CD8-positive, alpha-beta memory T cell (primary cell): ENCODE measurements at places on chromosomes 6 and 20. TPM values are rescaled to one million over a fixed set of nuclear protein-coding genes. Genes with fewer than 3 reads are reported as not detected.

GRCh38 chr6:33286946-33287914 is 1.8 kb downstream of the WDR46 start:
- DNase-seq = no peak

- DNase-seq = no peak
Measured at GRCh38 chr20:45835825-45836224, 2.2 kb downstream of the SNX21 start.

- no peak for DNase-seq
Measured at GRCh38 chr6:19299129-19299528, 538.0 kb upstream of the ID4 start.

PXDC1 gene
- 0.24 TPM for total RNA-seq

SCP2D1 gene
- not detected for total RNA-seq

DNA sequence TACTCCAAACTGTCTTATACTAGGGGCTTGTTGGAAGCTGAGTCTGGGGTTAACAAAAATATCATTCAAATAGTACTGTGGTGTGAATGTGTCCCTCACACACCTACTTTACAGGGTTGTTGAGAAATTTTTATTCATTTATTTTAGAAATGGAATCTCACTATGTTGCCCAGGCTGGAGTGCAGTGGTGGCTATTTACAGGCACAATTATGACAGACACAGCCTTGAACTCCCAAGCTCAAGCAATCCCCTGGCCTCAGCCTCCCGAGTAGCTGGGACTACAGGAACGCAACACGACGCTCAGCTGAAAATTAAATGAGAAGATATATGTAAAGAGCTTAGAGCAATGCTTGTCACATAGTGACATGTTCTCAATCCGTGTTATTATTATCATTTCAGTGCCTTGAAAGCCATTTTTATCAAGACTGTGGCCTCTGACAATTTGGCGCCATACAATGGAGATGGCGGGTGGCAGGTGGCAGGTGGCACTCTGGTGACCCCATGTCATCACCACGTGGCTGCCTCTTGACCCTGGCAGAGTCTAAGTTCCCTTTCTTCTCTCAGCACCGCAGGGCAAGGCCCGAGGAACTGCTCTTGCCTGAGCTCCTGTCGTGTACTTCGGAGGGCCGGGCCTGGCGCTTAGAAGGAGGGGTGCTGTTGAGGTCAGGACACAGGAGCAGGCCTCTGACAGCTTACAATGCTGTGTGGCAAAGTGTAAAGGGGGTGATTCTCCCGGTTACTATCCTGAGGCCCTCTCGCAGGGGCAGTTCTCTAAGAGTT is 64.5 kb downstream of the STX11 start:
- DNase-seq = no peak
